NCI-H82 (cell line): ENCODE measurements at places on chromosomes 11 and 22.

DNA sequence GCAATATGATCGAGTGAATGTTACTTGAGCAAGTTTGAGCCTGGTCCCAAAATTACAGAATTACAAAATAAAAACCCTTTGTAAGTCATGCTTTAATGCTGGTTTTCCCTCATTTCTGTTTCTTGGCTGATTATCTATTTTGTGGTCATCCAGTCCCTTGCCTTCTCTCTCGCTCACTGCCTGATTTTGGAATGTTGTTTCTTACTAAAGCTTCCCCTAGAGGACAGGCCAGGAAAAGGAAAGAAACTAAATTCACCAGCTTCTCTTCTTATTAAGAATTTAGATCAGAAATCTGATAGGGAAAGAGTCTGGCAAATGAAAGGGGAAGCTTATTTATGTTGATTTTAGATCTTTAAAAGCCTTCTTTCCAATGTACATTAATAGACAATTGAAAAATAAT is 16.6 kb upstream of the BDNF start:
- peak; percentile 1 for DNase-seq

DNA sequence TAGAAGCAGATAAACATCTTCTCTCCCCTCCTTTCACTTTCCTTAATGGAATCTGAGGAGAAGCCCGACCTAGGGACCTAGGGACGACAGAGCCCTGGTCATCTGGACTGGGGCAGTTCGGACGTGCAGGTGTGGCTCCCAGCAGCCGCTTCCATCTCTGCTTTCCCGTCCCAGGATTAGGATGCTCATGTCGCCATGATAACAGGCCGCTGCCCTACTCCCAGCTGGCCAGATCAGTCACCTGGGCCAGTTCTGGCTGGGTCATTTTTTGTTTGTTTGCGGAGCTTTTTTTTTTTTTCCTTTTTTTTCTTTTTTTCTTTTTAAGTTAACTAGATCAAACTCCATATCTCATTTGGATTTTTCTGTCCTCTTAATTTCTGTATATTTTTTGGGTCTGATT is 166.3 kb upstream of the TTC12 start:
- DNase-seq = no peak

DNA sequence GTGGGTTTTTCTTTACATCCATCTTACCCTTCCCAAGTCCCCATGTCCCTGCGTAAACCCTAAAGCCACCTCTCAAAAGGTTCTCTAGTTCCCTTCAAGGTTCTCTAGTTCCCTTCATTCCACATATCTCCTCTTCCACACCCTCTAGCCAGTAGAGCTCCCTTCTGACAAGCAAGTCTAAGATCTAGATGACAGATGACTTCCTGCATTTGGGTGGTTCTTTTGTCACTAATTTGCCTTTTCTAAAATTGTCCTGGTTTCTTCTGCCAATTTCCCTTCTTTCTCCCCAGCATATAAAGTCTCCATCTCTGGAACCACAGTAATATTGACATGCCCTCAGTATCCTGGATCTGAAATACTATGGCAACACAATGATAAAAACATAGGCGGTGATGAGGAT is 7.8 kb downstream of the CD3E start:
- no peak for DNase-seq

GRCh38 chr22:43530349-43531201 is 118.8 kb downstream of the MPPED1 start:
- DNase-seq = no peak

- no peak for DNase-seq
These were observed 338.2 kb upstream of the NCAM1 start for GRCh38 chr11:112623057-112623456.

DNA sequence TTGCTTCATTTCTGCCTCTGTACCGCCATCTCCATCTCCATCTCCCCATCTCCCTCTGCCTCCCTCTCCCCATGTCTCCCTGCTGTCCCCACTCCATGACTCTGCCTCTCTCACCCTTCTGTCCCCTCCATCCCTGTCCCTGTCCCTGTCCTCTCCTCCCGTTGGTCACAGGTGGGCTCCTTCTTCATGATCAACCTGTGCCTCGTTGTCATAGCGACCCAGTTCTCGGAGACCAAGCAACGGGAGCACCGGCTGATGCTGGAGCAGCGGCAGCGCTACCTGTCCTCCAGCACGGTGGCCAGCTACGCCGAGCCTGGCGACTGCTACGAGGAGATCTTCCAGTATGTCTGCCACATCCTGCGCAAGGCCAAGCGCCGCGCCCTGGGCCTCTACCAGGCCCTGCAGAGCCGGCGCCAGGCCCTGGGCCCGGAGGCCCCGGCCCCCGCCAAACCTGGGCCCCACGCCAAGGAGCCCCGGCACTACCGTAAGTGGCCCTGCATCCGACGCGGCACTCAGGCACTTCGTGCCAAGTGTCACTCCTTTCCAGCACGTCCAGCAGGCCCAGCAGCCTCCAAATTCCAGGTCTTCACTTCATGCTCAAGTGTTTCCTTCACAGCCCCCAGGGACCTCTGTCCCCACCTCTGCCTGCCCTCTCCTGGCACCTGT is 76.0 kb downstream of the CACNA1I start:
- DNase-seq = no peak

DNA sequence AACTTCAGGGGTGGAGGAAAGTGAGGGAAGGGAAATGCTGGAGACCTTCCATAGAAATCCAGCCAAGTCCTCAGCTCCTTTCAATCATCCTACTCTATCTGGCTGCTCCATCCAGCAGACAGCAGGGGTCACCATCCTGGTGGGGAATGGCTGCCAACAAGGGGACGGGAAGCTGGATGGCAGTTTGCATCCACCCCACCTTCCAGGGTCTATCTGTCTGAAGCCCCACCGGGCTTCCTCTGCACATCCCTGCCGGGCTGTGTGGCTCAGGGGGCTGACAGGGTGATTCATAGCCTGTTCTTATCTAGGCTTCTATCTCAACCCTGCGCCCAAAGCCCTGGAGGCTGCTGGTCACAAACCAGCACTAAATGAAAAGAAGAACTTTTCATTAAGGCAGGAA is 1.1 kb downstream of the SYTL2 start:
- DNase-seq = peak; percentile 13

DNA sequence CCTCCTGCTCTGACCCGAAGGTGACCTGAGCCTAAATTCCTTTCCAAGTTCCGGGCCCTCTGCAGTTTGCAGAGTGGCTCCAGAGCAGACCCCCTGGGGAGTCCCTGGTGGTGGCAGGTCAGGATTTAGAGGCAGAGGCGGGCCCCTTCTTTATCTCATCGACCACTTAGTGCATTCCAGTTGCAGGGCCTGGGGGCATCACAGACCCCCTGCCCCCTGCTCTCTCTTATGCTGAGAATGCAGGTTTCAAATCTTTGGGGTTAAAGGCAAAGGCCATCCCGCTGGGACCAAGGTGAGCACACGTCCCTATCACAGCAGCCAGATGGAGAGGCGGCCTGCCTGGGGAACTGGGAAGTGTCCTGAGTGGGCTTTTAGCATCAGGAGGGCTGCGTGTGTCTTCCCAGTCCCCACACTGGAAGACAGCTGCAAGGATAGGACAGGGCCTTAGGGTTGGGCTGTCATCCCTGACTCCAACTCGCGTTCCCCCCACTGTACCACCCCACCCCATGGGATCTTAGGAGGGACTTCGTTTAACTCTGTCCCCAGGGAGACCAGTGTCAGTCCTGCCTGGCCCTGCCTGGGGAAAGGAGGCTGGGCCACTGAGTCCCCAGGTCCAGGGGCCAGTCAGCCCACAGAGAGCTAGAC is 11.3 kb downstream of the DERL3 start:
- no peak for DNase-seq

DNA sequence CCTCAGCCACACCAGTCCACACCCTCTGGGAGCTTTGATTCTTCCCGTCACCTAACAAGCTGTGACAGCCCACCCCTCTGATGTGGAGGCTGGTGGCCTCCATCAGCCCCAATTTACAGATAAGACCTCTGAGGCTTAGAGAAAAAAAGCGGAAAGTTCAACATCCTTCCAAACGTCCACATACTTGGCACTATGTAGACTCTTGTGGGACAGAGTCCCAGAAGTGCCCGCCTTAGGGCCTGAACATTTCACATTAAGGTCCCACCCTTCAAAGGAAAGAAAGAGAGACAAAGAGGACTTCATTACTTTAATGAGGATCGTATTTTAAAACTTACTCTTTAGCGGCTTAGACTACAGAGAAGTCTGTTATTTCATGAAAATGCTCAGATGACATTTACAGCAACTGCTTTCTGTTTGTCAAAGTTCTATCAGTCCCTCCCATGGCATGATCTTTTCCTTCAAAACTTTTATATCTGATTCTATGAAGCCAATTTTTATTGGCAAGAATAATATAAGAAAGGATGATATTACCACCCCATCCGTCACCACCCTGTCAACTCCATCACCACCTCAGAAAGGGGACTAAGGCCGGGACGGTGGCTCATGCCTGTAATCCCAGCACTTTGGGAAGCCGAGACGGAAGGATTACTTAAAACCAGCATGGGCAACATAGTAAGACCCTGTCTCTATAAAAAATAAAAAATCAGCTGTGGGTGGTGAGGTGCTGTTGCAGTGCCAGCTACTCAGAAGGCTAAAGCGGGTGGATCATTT is 15.7 kb upstream of the SCGB1A1 start:
- no peak for DNase-seq

DNA sequence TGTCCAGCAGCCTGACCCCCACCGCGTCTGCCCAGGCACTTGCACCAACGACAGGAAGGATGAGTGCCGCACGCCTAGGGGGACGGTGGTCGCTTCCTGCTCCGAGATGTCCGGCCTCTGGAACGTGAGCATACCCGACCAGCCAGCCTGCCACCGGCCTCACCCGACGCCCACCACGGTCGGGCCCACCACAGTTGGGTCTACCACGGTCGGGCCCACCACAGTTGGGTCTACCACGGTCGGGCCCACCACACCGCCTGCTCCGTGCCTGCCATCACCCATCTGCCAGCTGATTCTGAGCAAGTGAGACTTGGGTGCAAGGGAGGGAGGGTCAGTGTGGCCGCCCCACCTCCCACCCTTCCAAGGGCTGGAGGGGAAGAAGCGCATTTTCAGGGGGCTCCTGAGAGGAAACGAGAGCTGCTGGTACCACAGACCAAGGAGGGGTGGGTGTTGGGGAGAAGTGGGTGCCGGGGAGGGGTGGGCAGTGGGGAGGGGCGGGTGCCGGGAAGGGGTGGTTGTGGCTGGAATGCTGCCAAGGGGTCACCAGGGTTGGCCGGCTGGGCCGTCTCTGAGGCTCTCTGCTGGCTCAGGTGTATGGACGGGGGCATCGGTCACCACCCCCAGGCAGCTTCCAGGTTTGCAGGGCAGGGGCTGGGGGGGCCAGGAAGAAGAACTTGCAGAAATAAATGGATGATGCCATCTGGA is 27.7 kb upstream of the MUC5B start:
- DNase-seq = no peak

- DNase-seq = no peak
These were observed 14.0 kb downstream of the CELF1 start for GRCh38 chr11:47538741-47539565.

GRCh38 chr11:72026090-72026489 is 27.4 kb downstream of the IL18BP start:
- DNase-seq = no peak

DNA sequence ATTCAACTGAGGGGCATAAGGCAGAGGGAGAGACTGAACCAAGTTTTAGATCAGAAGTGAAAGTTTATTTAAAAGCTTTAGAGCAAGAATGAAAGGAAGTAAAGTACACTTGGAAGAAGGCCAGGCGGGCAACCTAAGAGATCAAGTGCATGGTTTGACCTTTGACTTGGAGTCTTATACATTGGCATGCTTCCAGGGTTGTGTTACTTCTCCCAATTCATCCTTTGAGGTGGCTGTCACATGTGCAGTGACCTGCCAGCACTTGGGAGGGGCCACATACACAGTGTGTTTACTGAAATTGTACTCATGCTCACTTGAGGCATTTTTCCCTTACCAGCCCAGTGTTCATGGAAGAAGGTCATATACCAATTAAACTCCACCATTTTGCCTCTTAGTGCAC is 30.4 kb downstream of the CYP2R1 start:
- no peak for DNase-seq

DNA sequence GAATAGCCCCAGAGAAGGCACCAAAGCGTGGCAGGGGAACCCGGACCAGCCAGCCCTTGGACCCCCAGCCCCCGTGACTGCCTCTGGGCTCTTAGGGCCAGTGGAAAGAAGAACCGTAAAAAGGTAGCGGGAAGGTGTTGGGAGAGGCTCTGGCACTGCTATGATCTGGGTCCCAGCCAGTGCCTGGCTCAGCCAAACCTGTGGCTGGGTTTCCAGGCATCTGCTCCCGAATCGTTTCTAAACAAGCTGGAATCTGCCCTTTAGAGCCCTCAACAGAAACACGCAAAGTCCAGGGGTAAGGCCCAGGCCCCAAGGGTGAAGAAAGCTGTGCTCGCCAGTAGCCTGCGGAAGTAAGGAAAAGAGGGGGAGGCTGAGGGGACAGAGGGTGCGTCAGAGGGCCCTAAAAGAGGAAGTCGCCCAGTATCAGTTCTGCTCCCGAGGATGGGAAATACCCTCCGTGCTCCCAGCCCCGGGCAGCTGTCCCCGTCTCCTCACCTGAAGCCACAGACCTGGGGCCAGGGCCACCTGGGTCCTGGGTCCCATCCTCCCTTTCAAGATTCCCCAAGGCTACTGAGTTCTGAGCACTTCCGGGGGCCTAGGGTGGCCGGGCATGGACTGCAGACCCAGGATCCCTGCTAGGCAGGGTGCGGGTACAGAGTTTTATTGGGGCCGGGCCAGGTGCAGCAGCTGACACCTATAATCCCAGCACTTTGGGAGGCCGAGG is 24.7 kb downstream of the IL10RA start:
- no peak for DNase-seq

- no peak for DNase-seq
These were observed 514.0 kb downstream of the TBC1D22A start for GRCh38 chr22:47276450-47276820.

GRCh38 chr11:16773981-16774935 is 35.8 kb downstream of the C11orf58 start:
- no peak for DNase-seq

DNA sequence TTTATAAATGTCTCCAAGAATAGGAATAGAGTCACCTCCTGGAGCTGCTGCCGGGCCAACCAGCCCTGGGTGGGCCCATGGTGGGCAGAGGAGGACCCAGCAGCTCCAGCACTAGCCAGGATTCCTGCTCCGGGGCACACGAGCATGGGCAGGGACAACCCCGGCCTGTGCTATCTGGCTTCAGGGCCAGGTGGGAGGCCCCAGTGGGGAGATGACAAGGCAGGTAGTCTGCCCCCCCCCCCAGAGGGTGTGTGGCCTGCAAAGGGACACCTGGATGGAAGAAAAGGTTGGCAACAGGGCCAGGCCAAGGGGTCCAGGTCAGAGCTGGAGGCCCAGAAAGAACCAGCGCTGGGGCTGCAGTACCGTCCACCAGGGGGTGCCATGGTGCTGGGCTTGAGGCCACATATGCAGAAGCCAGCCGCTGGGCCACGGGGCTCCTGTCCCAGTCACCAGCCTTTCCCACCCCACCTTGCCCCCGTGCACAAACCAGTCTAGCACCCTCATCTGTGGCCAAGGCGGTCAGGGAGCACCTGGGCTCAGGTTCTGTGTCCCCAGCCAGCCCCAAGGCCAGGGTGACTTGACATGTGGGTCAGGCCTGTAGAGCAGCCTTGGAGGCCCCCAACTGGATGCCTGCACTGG is 3.4 kb downstream of the TSPAN32 start:
- peak; percentile 77 for DNase-seq

GRCh38 chr11:58788355-58789023 is 56.0 kb downstream of the GLYATL2 start:
- peak; percentile 72 for DNase-seq
